ENCODE measurements at places on chromosomes 5 and 9. TPM values are rescaled to one million over a fixed set of nuclear protein-coding genes. Genes with fewer than 3 reads are reported as not detected.

GRCh38 chr5:83219077-83219476 is 141.7 kb downstream of the XRCC4 start:
- H3K27me3 ChIP-seq: no peaks in the 10 kb centered on the region
- DNase-seq: no peak
- H3K36me3 ChIP-seq: no peaks in the 10 kb centered on the region
- no peak overlapping the region for H3K4me3 ChIP-seq
- H3K27ac ChIP-seq: no peak overlapping the region

GRCh38 chr5:125245216-125245615 is 498.8 kb upstream of the ZNF608 start:
- no peak overlapping the region for H3K27ac ChIP-seq
- no peaks in the 10 kb centered on the region for H3K27me3 ChIP-seq
- H3K4me3 ChIP-seq: no peak overlapping the region
- no peaks in the 10 kb centered on the region for H3K36me3 ChIP-seq

- H3K4me3 ChIP-seq: no peak overlapping the region
- H3K27ac ChIP-seq: no peak overlapping the region
- no peaks in the 10 kb centered on the region for H3K36me3 ChIP-seq
These were observed 58.4 kb downstream of the ARL15 start for GRCh38 chr5:54251981-54252380.

SLC22A4 gene
- 10.9 TPM for total RNA-seq

SLC34A3 gene
- not detected for total RNA-seq

GRCh38 chr9:118567861-118568260 is 801.4 kb downstream of the BRINP1 start:
- H3K36me3 ChIP-seq: no peaks in the 10 kb centered on the region
- no peak for DNase-seq
- no peaks in the 10 kb centered on the region for H3K4me1 ChIP-seq
- no peak overlapping the region for H3K4me3 ChIP-seq

DNA sequence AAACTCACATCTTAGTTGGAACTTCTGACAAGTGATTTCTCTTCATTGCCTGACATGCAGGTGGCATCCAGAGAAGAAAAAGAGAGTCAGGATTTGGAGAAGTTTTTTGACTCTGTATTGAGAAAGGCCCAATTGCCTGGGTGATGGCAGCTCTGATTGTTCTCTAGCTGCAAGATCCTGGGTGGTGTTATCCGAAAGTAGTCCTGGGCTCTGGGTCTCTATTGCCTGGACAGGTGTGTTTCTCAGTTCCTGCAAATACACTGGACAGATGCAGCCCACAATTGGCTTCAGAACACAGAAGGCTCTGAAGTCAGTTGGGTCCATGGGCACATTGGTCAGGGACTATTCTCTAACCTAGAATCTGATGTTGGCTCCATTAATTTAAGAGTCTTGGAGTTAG is 67.4 kb downstream of the RGS3 start:
- H3K4me1 ChIP-seq: peaks cover 28% of the 10 kb centered on the region
- H3K27me3 ChIP-seq: no peaks in the 10 kb centered on the region
- DNase-seq: no peak
- H3K27ac ChIP-seq: no peak overlapping the region
- H3K36me3 ChIP-seq: peaks cover 13% of the 10 kb centered on the region
- H3K4me3 ChIP-seq: no peak overlapping the region

SOHLH1 gene
- not detected for total RNA-seq

CNTNAP3 gene
- 10.6 TPM for total RNA-seq

GRCh38 chr9:113543296-113543981 is 79.9 kb downstream of the RGS3 start:
- DNase-seq: no peak
- H3K4me1 ChIP-seq: peaks cover 22% of the 10 kb centered on the region

GRCh38 chr9:116589392-116590354 is 97.4 kb upstream of the TRIM32 start:
- H3K27me3 ChIP-seq: no peaks in the 10 kb centered on the region
- no peak overlapping the region for H3K4me3 ChIP-seq
- H3K36me3 ChIP-seq: no peaks in the 10 kb centered on the region
- H3K4me1 ChIP-seq: no peaks in the 10 kb centered on the region

DNA sequence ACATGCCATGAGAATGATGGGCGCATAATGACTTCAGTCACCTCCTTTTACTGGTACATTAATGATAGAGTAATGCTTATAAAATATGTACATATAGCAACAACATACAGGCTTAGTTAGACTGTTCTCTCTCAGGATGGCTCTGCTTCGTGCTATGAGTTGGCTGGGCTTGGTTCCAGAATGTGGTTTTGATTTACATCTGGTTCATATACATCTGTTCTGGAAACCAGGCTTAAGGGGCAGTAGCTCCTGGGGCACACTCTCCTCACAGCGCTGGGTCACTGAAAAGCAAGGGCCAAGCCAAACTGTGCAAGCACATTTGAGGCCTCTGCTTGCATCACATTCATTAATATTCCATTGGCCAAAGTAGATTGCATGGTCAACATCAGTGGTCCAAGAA is 44.9 kb downstream of the PCSK1 start:
- no peak for DNase-seq
- no peaks in the 10 kb centered on the region for H3K4me1 ChIP-seq
- no peaks in the 10 kb centered on the region for H3K27me3 ChIP-seq
- H3K36me3 ChIP-seq: no peaks in the 10 kb centered on the region

GRCh38 chr5:132781029-132781428 is 4.0 kb upstream of the SEPTIN8 start:
- H3K27ac ChIP-seq: no peak overlapping the region
- peaks cover 9% of the 10 kb centered on the region for H3K4me1 ChIP-seq
- no peak overlapping the region for H3K4me3 ChIP-seq
- no peaks in the 10 kb centered on the region for H3K36me3 ChIP-seq
- no peaks in the 10 kb centered on the region for H3K27me3 ChIP-seq

DNA sequence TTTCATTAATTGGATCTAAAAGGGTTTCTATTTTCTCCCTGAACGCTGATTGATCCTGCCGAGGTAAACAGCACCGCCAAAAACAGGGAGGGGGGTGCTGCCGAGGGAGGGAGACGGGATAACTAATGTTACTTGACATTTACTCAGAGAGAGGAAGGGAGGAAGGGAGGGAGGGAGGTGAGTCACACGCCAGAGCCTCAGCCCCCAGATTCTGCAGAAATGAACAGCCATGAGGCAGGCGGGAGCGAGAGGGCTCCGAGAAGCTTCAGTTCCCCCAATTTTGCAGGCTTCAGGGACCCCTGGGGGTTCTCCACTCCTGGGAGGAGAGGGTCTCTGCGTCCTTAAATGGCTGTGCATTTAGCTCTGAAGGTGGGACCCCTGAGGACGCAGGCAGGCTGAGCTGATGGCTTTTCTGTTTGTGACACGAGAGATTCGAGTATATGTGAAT is 59.1 kb upstream of the IER5L start:
- no peak for DNase-seq
- no peaks in the 10 kb centered on the region for H3K27me3 ChIP-seq
- H3K36me3 ChIP-seq: no peaks in the 10 kb centered on the region
- H3K27ac ChIP-seq: no peak overlapping the region
- H3K4me1 ChIP-seq: no peaks in the 10 kb centered on the region

QRFP gene
- not detected for total RNA-seq

SLC6A18 gene
- not detected for total RNA-seq

- DNase-seq: no peak
- H3K36me3 ChIP-seq: no peaks in the 10 kb centered on the region
- no peaks in the 10 kb centered on the region for H3K4me1 ChIP-seq
These were observed 1.9 kb downstream of the FLT4 start for GRCh38 chr5:180647465-180647864.

DMRT2 gene
- total RNA-seq: 0.52 TPM

FOXD4L4 gene
- not detected for total RNA-seq

DNA sequence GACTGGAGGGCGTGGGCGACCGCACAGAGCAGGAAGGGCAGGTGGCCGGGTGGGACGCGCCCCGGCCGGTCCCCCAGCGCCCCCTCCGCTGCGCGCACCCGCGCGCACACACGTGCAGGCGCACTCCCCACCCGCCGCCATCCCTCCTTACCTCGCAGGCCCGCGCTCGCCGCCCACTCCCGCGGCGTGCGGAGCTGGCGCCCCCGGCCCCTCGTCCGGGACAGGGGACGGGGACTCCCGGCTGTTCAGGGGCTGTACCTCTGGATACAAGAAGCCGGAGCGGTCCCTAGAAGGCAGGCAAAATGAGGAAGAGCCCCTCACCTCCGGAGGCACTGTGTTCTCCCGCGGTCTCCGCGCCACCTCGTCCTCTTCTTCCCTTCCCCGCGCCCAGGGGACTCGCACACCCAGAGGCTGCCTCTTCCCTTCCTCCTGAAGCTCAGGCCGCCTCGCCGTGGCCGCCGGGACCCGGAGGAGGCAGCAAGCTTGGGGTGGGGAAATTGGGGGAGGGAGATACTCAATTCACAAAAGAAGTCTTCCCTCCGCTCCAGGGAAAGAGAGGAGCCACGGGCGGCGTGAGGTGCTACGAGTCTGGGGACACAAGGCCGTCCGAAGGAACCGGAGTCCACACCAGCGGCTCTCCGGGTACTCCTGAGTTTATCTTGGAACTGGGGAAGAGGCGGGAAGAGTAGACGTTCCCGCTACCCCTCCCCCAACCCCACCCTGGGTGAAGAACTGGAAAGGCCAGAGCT is 1.4 kb upstream of the GABRB2 start:
- H3K27me3 ChIP-seq: no peaks in the 10 kb centered on the region
- no peak for DNase-seq
- H3K36me3 ChIP-seq: no peaks in the 10 kb centered on the region
- H3K4me3 ChIP-seq: peak overlapping the region; percentile 19

NTNG2 gene
- total RNA-seq: 4.4 TPM

DNA sequence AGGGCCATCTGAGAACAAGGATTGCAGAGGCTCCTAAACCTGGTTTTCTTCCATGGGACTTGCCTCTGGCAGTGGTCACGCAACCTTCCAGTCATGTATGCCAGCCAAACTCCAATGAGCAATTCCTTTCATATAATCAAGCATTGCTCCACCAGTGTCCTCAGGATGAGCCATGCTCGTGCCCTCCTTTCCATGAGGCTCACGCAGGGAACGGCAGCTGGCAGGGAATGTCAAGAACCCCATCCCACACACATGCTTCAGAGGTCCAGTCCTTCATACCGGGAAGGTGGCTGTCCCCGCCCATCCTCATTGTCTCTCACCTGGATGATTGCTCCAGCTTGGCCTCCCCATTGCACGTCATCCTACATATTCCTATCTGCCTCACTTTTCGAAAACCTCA is 13.4 kb upstream of the ZBTB34 start:
- H3K27ac ChIP-seq: no peak overlapping the region
- H3K4me1 ChIP-seq: no peaks in the 10 kb centered on the region
- no peaks in the 10 kb centered on the region for H3K36me3 ChIP-seq
- H3K4me3 ChIP-seq: no peak overlapping the region
- H3K27me3 ChIP-seq: no peaks in the 10 kb centered on the region
- no peak for DNase-seq

DNA sequence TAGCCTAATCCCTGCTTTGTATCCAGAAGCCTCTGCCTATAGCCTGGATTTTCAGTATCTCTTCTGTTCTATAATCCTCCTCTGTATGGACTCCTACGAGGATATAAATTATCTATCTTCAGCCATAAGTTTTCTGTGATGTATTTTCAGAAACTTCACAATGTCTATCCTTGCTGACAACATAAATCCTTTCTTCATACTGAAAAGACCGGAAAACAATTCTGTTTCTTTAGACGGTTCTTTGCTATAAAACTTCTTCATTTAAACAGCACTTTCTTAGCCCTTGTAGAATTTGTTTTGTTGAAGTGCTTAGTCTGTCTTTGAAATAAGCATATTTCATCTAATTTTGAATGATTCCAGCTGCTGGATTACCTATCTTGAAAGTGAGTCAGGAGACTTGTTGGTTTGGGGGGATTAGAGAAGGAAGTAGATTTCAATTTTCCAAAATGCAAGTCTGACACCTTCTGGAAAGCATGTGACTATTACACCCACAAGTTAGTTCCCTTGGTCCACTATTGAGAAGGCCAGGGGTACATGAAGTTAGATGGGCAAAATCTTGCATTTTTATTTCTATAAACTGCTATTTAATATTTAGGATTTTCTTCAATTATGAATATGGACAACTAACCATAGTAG is 96.3 kb upstream of the RANBP3L start:
- H3K27me3 ChIP-seq: no peaks in the 10 kb centered on the region
- H3K36me3 ChIP-seq: no peaks in the 10 kb centered on the region
- H3K4me1 ChIP-seq: peaks cover 2% of the 10 kb centered on the region
- DNase-seq: no peak
- no peak overlapping the region for H3K4me3 ChIP-seq

DNA sequence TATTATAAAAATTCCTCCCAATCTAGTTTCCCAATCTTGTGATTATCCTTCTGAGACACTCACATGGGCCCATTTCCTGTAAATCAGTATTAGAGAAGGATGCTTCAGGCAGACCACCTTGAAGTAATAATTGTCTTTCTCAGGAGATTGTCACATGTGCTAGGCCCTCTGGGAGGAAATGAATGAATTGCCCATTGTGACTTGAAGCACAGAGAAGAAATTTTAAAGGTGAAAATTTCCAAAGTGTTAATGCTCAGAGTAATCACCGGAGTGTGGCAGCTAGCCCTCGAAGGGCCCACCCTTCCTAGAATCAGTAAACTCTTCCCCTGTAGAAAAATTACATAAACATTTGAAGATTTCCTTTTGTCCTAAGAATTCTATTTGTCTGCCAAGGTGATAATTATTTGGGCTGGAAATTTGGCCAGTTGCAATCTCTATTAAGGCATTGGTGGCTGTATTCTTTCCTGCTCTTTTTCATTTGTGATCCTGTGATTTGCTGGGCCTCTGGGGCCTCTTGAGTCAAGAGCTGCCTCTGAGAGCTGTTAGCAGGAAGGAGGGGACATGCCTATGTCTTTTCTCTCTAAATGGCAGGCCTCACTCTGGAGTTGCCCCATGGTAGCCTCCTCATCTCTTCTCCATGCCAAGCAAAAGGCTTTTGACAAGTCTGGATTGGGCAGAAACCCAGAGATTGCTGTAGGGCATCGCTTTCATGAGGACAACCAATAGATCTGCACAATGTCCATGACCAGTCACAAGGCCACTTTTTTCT is 371.5 kb upstream of the ACTBL2 start:
- H3K27ac ChIP-seq: no peak overlapping the region
- no peaks in the 10 kb centered on the region for H3K4me1 ChIP-seq
- DNase-seq: no peak
- H3K36me3 ChIP-seq: no peaks in the 10 kb centered on the region

DNA sequence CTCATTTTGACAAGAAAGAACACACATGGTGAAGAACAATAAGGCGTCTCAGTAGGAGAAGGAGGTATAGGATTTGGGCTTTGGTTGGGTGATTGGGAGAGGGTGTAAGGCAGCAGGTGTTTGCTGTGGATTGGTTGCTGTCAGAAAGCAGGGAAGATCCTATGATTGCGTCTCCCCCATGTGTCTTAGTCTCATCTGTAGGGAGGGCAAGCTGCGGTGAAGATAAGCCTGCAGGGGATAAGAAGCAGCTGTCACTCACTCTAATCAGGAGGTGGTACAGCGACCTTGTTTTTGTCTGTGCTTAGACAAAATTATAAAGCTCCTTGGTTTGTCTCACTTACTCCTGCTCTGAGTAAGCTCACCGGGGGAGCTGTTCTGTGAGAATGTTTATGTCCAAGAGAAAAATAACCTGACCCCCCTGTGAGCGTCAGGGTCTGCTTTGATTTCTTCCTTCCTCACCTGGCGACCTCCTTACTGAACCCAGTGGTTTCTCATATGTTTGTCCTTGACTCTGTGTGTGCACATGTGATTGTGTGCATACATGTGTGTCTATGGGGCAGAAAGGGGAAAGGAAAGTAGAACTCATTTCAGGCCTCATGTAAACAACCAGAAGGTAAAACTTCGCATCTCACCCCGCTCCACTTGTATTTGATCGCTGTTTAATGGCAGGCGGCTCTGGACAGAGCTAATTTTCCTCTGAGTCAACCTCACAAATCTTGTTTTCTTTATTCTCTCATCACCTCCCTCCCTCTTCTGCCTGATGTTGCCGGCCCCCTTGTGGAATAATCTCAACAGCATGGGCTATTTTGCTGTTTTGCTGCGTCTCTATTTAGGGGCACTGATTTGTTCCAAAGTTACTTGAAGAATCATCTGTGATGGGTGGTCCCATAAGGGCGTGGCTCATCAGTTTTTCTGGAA is 105.6 kb downstream of the TENT4A start:
- peaks cover 7% of the 10 kb centered on the region for H3K27me3 ChIP-seq
- no peak for DNase-seq
- no peak overlapping the region for H3K27ac ChIP-seq
- H3K4me3 ChIP-seq: no peak overlapping the region
